Skin of body (tissue), 3 donors: ENCODE measurements at places on chromosomes 1 and 21. TPM values are rescaled to one million over a fixed set of nuclear protein-coding genes. Genes with fewer than 3 reads are reported as not detected.

Gene TTC3
- 337 TPM for total RNA-seq

Gene RUNX3
- 1.9 TPM for total RNA-seq

Gene SYTL1
- 22.7 TPM for total RNA-seq

Gene C1orf141
- not detected for total RNA-seq

Gene LCE3D
- total RNA-seq: 1.9 TPM

Gene GCSAML
- total RNA-seq: 1.1 TPM

Gene TRABD2B
- 1.5 TPM for total RNA-seq

Gene BRDT
- total RNA-seq: not detected

Gene SYNC
- total RNA-seq: 9.3 TPM

Gene C1orf94
- total RNA-seq: 0.10 TPM

Gene GJA8
- not detected for total RNA-seq

Gene PTPN7
- 1.4 TPM for total RNA-seq

Gene SHE
- 5.4 TPM for total RNA-seq

Gene S100A7A
- 0.30 TPM for total RNA-seq

Gene SLC45A3
- 2.7 TPM for total RNA-seq

Gene KCNA2
- total RNA-seq: 0.79 TPM

Gene NUAK2
- total RNA-seq: 2.0 TPM

Gene SLC9C2
- not detected for total RNA-seq

Gene SLC1A7
- total RNA-seq: not detected

Gene SPRR2A
- 1.6 TPM for total RNA-seq

Gene TEDDM1
- total RNA-seq: not detected

Gene ZNF648
- 0.89 TPM for total RNA-seq

Gene ERO1B
- 7.3 TPM for total RNA-seq

Gene TEX38
- not detected for total RNA-seq

Gene JAM2
- 29.0 TPM for total RNA-seq

Gene SPRR2B
- not detected for total RNA-seq

Gene DMBX1
- not detected for total RNA-seq

Gene TMEM54
- total RNA-seq: 18.3 TPM

Gene CFHR5
- total RNA-seq: not detected

Gene IQGAP3
- total RNA-seq: 8.6 TPM

Gene AZIN2
- total RNA-seq: 10.4 TPM

Gene PGLYRP3
- 4.4 TPM for total RNA-seq

Gene FMO5
- total RNA-seq: 3.1 TPM

Gene MAN1C1
- total RNA-seq: 7.9 TPM

Gene PRR9
- total RNA-seq: 187 TPM

Gene WLS
- total RNA-seq: 85.4 TPM

Gene RIT1
- 29.0 TPM for total RNA-seq

Gene PPOX
- total RNA-seq: 16.7 TPM

Gene OR2L8
- not detected for total RNA-seq

Gene SLC44A5
- 0.89 TPM for total RNA-seq
